GF-D8 (cell line): ENCODE measurements at places on chromosomes 12 and 14.

DNA sequence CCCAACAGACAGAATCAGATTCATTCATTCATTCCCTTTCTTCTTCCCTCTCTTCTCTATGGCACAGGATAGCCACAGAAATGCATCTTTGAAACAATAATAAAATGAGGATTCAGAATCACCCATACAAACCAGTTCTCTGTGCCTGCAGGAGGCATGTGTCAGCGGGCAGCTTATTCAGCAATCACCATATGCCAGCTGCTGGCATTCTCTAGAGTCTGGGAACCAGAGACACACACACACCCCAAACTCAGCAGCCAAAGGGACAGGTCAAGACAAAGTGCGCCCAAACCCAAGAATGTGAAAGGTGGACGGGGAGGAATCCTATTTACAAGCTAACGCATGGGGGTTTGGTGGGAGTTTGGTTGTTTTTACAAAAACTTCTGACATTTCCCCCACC, 14.1 kb downstream of the ARF3 start:
- no peak for DNase-seq

- no peak for DNase-seq
Measured at GRCh38 chr14:34439090-34439489, 22.9 kb downstream of the SPTSSA start.

DNA sequence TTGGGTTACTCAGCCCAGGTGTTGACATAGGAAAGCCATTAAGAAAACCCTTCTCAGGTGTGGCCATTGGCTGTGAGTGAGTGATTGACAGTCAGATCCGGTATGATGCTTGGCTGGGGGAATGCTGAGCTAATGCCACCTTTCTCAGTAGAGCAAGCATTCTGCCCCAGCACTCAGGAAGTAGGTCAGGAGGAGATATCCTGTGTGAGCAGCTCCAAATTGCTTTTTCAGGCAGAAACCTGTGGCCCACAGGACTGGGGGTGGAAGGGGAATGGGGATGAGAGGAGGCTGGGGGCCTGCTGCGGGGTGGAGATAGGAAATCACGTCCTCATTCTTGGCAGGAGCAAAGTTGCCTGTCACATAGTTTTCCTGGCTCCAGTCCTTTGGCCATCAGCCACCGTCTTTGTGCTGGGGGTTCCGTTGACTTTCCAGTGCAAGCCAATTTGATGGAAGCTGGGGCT, 55.7 kb downstream of the NINJ2 start:
- no peak for DNase-seq

- DNase-seq: no peak
Measured at GRCh38 chr12:105040476-105040875, 43.8 kb downstream of the ALDH1L2 start.

DNA sequence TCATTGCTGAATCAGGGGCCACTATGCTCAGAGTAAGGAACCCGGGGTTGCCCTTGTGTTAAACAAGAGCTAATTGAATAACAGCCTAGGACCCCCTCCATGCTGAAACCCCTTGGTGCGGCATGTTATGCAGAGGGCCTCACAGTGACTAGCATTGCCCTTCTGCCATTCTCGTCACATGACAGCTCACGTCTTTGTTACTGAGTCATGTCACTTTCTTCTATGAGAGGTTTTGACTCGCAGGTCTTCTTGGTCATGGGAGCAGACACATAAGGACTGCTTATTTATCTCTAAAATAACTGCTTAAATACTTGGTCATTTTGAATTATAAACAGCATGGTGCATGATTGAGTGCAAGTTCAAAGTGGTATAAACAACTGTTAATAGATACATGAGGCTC, 24.9 kb downstream of the TCTN1 start:
- DNase-seq: no peak

DNA sequence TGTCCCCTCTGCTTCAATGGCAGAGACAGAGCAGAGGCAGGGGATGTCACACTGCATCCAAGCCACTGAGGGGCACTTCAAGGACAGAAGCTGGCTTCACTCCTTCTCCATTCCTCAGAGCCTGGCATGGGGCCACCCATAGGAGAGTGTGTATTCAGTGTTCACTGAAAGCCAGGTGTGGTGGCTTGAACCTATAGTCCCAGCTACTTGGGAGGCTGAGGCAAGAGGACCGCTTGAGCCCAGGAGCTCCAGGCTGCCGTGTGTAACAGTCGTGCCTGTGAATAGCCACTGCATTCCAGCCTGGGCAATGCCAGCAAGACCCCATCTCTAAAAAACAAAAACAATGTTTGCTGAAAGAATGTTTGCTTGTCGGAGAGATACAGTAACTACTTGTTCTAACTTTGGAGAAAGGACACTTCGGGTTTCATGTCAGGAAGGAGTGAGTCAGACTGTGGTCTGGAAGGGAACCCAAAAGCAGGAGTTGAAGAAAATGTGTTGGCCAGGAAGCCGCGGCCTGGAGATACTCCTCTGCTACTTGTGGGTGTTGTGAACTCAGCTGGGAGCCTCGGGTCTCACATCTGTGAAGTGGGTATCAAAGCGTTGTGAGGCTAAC, 43.4 kb downstream of the ELK3 start:
- DNase-seq: peak; percentile 23

DNA sequence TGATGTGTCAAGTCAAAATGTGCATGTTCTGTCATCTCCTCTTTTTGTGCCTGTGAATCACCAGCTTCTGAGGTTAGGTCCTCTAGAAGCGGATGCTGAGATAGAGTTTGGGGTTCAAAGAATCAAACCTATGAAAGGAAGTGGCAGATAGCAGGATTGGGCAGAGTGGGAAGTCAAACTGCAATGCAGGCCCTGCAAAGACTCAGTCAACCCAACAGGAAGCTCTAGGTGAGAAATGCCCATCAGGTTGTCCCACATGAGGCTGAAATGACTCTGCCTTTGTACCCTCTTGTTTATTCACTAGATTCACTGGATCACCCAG, 4.5 kb upstream of the MIA2 start:
- DNase-seq: no peak

- DNase-seq: no peak
Measured at GRCh38 chr12:389142-390096, at the start of gene KDM5A. TSS of gene KDM5A (minus strand) at chr12:389320. CDS start at chr12:389091, 229 bp downstream.

DNA sequence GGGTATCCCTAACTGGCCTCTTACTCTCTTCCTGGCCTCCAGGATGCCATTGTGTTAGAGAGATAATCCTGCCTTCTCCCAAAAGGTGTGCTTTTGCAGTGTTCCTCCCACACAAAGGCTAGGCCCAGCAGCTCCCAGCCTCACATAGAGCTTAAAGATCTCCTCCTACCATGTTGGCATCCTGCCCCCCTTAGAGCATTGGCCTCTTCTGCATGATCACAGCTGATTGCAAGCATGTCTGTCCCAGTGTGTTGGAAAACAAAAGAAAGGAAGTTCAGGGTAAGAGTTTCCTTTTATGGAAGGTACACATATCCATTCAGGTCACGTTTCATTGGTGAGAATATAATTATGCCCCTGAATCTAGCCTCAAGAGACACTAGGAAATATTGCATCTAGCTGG, 405.4 kb downstream of the TMTC2 start:
- no peak for DNase-seq

- DNase-seq: no peak
Measured at GRCh38 chr12:115227137-115227615, 543.2 kb upstream of the TBX3 start.

- no peak for DNase-seq
Measured at GRCh38 chr12:111166779-111167540, 201.9 kb downstream of the PHETA1 start.

DNA sequence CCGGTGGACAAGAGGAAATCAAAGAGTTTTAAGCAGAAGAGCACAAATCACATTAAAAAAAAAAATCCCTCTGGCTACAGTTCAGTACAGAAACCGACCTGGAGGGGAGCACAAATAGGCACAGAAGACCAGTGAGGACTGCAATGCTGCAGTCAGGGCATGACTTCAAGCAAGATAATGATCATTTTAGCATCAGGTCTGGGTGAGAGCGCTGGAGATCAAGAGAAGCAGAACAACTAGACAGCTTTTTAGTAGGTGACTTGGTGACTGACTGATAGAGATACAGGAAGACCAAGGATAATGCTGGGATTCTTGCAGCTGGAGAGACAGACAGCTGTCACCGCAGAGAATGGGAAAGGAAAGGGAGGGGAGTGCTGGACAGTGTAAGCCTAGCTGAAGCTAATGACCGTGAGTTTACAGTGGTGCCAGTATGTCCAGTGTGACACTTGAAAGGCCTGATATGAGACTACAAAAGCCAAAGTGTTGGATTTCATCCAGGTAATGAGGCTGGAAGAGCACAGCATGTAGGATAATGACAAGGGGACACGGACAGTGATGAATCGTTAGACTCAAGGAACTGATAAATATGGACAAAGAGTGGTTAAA, 5.6 kb downstream of the NFYB start:
- DNase-seq: no peak

DNA sequence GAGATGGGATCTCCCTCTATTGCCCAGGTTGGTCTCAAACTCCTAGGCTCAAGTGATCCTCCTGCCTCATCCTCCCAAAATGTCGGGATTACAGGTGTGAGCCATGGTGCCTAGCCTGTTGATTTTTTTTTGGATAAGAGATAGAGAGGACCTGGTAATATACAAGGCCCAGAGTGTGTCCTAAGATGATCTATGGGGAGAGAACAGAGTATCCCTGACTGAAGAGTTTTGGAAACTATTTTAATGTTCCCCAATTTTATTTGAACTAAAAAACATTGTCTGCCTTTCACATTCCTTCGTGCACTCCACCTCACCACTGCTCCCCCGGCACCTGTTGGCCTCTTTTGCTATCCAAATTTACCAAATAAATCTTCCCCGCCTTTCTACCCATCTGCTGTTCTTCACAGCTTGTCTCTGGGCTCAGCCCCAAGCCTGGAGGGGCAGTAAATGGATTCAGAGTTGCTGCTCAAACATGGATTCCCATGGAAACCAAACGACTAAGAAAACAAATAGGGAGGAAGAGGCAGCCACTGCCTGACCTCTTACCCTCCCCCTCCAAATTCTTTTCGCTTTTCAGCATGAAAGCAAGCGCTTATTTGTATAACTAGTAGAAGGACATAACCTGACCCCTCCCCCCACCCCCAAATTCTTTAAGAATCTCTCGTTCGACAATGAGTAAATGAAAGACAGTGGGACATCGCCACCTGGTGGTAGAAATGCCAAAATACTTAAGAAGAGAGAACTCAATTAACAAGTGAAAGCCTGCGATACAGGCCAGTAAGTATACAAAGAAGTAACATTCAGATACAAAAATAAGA, 22.6 kb downstream of the OR10G3 start:
- DNase-seq: peak; percentile 34

DNA sequence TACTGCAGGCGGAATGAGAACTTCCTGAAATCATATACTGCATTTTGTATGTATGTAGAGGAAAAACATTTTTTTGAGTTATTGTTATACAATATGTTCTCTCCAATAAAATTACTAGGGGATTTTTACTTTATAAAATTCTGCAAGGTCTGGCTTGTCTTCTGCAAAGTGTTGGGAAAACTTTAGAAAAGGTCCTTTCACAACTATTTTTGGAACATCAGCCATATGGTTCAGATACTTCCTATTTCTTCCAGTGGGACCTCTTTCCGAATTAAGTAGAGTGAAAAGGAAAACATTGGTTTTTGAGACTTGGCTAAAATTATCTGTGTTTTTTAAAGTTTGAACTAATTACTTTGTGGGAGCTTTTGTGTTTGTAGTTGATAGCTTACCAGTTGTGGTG, 52.7 kb downstream of the DAAM1 start:
- no peak for DNase-seq

GRCh38 chr12:26164118-26164517, 31.3 kb upstream of the SSPN start:
- DNase-seq: no peak

DNA sequence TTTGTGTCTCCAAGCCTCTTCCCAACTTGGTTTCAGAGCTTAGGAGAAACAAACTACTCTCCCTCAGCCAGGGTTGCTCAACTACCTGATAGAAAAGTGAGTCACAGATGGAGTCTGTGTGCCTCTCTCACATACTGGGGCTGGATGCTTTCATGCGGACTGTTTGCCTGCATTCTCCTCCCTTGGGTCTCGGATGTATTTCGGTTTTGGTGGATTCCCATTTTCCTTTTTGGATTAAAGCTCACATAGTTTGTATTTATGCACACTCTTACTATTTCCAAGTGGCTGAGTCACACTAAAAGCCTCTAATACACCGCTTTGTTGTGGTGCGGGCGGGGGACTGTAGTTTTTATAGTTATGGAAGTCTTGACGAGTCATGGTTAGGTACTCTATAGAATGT, 505.4 kb downstream of the LRFN5 start:
- no peak for DNase-seq
